ENCODE measurements at places on chromosomes 4 and X.
A peak's percentile ranks its signal among the peaks of the same experiment; 100 is the strongest.

DNA sequence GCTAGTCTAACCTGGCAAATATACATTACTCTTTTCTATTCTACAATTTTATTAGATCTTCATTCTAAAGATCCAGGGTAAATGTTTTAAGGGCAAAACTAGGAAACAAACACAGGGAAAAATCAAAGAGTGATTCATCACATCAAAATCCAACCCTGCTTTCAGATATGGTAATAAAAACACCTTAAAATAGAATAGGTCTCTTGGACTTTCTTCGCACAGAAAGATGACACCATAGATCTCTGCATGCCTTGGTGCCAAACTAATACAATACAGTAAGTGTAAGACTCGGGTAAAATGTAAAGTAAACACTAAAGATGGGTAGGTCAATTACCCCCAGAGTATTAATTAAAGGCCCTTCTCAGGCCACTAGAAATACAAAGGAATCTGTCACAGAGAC lies 34.2 kb downstream of the LDB2 start:
- no peak for DNase-seq

DNA sequence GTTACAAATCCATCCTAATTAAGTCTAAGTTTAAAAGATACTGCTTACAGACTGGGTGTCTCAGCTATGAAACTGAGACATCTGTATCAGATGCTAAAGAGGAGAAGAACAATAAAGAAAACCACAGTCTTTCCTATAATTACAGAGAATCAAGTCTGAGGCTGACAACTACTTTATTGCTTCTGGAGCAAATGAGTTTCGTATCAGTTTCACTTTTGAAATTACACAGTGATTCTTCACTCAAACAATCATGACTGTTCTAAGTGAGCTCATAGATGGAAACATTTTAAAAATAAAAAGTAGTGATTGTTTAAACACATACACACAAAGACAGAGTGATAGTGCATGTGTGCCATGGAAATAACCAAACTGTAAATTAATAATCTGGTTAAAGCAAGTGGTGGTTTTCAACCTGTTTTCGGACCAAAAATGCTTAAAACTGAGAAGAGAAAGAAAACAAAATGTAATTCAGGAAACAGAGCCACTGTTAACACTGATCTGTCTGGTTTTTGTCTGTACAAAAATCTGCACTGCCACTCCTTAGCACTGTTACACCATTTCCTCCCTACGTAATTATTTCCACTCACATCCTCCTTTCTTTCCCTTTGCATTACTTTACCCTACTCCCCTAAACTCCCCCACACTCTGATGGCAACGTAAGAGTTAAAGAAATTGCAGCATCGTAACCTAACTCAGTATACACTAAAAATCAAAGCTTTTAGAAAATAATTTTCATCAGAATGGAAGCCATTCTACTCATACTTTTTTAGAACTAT lies 12.5 kb downstream of the RFC1 start:
- no peak for DNase-seq

DNA sequence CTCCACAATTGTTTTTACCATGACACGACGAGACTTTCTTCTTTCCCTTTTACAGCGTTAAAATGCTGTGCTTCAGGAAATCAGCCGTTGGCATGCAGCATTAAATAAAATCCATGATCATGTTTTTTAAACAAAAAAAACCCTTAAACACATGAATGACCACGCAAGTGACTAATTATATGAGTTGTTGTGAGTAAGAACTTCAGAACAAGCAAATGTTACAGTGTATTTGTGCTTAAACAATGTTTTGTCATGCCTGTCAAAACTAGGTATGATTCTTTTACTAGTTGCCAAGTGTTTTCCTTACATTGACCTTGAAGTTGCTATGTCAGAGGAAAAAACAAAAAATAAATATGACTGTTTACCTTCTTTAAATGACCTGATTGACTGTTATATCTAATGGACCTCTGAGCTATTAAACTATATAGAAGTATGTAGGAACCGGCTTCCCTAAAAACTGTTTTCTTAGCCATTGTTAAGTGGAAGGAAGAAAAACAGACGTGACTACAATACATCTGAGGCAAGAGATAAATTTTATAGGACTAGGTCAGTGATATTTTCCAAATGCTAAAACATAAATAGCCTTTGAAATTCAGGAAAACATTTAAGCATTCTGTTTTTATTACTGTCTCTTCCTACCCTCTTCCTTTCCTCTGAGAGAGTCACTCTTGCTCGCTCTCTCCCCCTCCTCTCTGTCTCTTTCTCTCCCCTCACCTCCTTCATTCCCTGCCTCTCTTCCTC lies 197.1 kb downstream of the PALLD start:
- no peak for DNase-seq

- no peak for DNase-seq
Measured at GRCh38 chrX:44946771-44947170, 73.8 kb downstream of the KDM6A start.

DNA sequence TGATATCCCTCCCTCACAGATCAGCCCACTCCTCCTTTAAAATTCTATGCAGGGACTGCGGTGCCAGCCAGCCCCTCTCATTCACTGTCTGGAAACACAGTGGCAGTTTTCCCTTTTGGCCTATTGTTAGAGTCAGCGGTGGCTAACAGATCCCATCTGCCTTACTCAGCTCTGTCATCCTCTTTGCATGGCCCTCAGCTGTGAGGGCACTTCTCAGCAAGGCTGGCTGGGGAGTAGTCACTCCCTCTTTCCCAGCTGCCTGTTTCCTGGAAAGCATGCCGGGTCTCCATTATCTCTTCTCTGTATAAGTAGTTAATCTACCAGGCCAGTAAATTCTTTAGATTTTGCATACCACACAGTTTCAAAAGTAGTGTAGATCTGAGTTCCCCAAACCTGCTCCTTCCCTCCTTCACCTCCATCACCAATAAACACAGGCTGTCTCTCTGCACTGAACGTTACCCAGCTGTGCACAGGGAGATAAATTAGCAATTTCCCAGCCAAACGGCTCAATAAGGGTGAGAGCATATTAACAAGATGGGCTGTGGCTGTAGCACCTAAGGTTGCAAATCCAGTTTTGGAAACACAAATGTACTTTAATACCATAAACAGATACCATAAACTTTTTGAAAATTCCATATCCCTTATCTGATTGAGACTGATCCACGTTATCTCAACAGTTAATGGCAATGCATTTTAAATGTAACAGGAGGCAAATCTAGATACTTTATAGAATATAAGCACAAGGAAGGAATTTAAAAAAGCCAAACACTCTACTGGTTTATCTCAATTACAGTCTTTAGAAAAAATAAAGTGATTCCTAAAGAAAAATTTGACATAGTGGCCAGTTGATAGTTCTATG lies 229.3 kb downstream of the ANKRD50 start:
- peak; percentile 43 for DNase-seq

DNA sequence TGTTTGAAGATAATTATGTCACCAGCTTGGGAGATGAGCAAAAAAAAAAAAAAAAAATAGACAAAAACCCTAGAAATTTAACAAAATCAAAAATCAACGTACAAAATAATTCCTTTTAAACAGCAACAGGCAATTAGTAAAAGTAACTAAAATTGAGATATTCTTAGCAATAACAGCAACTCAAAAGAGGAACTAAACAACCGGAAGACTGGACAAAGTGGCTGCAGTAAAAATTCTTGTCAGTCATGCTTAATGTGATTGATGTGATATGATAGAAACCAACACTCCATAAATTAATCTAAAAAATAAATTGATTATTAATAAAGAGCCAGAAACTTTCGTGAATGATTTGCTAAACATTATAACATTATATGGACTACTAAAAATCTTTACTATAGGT lies 1534.6 kb upstream of the AGA start:
- no peak for DNase-seq

DNA sequence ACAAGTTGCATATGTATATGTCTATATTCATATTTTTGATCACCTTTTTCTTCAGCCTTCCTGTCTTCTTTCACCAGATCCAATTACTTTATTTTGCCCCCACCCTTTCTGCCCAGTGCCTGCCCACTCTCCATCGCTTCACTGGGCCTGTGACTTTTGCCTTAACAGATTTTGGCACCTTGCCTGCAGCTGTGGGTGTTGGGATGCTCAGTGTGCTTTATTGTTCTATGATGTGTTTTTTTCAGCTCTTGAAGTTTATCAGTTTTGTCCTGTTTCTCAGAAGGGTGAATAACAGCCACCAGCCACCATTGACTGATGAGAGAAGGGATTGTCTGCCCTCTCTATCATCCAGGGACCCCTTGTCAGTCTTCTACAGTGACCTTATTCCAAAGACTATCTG lies 77.2 kb upstream of the GALNT7 start:
- no peak for DNase-seq

- DNase-seq, result peak; percentile 16
Measured at GRCh38 chrX:148500423-148501385, at the start of gene AFF2. AFF2 (plus strand) TSS chrX:148500617; CDS start chrX:148501098, 481 bp downstream.

- DNase-seq, result no peak
Measured at GRCh38 chrX:154135458-154136229, 8.4 kb upstream of the OPN1LW start.

DNA sequence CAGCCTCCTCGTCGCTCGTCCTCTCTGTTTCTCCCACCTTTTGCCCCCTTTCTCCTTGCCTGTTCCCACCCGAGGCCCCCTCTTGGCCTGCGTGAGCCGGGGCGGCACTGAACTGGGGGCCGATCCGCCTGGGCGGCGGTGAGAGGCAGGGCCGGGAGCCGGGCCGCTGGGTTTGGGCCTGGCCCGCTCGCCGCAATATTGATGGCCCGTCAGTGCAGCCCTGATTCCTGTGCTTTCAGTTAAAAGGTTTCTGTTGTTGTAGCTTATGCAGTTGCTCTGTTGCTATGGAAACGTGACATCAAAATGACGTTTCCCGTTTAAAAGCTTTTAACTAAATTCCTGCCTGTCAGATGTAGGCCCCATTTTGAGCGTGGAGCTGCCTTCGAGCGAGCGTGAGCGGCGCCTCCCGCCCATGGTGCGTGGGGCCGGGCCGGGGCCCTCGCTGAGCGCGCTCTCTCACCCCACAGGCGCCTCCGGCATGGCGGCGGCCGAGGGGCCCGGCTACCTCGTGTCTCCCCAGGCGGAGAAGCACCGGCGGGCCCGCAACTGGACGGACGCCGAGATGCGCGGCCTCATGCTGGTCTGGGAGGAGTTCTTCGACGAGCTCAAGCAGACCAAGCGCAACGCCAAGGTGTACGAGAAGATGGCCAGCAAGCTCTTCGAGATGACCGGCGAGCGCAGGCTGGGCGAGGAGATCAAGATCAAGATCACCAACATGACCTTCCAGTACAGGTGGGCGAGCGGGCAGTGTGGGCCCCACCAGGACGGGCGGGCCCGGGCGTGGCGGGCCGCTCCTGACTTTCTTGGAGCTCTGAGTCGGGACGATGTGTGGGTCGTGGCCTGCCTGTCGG lies at the start of gene MSANTD1:
Gene MSANTD1 (plus strand): TSS at position 349 of the 851 bp plus-strand sequence. CDS start 64 bp downstream, at position 413.
- DNase-seq, result no peak

- DNase-seq, result peak; percentile 95
Measured at GRCh38 chr4:123478859-123479345, 82.3 kb downstream of the SPRY1 start.

DNA sequence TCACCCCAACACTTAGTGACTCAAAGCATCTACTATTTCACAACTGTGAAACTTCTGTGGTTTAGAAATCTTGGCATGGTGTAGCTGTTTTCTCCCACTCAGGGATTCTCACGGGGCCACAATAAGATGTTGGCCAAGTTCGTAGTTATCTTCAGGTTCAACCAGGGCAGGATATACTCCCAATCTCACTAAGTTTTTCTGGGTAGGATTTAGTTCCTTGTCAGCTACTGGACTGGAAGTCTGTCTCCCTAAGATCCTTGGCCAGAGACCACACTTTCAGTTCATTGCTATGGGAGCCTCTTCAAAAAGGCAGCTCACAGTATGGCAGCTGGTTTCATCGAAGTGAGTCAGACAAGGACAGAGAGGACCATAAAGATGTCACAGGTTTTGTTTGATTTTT lies 111.7 kb upstream of the PDHA2 start:
- DNase-seq, result no peak

DNA sequence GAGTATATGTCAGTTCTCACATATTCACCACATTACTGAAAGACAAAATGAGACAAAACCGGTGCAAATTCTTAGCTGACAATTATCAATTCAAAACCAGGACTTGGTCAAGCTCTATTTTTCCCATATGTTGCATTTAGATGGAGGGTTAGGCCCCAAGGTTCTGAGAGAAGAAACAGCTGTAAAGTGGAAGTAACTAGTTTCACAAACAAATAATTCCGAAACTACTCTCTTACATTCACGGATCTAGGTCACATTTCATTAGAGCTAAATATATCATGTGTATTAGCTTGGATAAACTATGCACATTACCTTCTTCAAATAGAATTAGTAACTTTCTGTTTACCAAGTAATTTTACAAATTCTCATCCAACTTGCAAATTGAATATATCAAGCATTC lies 3.7 kb upstream of the GABRA2 start:
- DNase-seq, result no peak

DNA sequence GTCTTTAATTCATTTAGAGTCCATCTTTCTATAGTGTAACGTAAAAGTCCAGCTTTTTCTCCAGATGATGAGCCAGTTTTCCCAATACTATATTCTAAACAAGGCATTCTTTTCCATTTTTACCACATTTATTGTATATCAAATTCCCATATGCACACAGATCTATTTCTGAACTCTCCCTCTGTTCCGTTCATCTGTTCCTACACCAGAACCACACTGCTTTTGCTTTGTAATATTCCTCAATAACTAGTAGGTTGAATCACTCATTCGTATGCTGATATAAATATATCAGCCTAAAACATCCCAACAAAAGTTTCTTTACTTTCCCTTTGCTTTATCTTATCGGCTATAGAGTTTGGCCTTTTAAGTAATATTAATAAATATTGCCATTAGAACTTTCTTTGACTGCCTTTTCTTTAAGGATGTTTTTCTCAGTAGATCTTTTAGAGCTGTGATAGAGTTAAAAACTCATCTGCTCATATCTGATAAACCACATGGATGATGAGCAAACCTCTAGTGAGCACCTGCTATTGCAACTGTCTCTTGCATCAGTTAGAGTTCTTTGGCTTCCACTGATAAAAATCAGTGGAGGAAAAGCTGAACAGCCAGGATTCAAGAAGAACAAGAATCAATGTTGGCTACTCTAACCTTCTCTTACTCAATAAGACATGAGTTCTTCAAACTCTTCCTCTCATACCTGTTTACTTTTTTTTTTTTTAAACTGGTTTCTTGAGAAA lies 13.1 kb upstream of the RPL34 start:
- DNase-seq, result no peak

GRCh38 chr4:118270492-118270891 lies 82.3 kb downstream of the PRSS12 start:
- DNase-seq, result peak; percentile 20

DNA sequence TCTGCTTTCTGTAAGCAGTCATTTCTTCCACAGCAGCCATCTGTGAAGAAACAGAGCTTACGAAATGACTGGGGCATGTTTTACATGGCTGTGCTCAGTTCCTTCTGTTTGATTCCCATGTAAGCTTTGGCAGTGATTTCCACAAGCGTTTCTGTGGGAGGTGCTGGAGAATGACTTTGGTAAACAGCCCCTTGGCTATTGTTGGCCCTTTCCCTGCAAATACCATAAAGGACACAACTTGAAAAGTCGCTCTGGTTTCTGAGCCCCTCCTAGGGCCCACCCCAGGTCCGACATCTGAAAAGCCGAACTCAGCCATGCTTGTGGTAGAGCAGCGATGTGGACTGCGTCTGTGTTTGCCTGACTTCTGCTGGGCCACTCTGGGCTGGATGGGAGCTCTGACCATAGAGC lies 3.7 kb downstream of the LIMCH1 start:
- no peak for DNase-seq

- DNase-seq, result no peak
Measured at GRCh38 chr4:116489739-116490138, 595.6 kb downstream of the TRAM1L1 start.

Data from Caco-2 (cell line).